ENCODE measurements at places on chromosomes 4 and X.

DNA sequence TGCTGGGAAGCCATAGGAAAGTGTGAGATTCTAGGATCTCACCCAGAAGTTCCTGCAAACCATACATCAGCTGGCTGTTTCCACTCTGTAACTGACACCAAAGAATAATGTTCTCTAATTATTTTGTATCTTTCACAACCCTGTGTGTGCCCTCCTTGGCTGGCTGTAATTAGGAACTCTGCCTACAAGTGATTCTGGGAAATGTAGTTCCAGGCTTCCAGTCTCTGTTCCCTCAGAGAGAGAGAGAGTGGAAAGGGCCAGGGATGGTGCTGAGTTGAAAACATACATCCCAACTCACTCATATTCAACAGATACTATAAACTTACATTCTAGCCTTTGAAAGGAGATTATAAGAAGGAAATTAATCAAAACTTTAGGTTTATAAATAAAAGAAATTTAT is 57.5 kb upstream of the C1QTNF7 start:
- DNase-seq, result no peak

DNA sequence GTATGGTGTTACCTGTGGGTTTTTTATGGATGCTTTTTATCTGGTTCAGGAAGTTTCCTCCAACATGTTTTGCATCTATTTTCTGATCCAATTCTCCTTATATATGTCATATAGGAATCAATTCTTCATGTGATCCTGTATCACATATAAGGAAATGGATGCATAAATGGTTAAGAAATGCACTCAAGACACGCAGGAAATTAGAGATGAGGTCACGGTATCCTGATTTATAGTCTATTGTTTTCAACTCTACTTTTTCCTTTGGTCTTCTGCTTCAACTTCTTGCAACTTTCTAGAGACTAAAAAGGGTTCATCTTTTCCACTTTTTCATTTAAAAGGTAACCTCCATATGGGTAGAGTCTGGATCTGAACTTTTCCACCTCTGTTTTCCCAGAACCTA is 33.6 kb upstream of the IL13RA1 start:
- DNase-seq, result no peak

DNA sequence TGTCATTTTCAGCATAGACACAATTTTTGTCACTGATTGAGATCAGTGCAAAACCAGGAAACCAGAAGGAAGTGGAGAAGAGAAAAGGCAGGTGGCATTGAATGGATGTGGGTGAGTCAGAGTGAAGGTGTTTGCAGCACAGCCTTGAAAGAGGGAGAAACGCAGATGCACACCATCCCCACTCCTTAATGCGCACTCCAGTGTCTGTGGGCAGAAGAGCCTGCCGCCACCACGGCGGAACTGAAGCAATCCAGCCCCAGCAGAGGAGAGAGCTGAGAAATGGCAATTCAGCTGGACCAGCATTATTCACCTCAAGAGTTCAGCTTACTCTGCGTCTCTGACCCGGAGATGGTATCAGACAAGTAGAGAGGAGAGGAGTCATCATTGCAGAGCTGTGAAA is 393.1 kb upstream of the FRG1 start:
- no peak for DNase-seq

GRCh38 chrX:19332983-19333382 is 10.7 kb upstream of the PDHA1 start:
- no peak for DNase-seq

- no peak for DNase-seq
These were observed 137.8 kb upstream of the CPEB2 start for GRCh38 chr4:14864365-14865030.

DNA sequence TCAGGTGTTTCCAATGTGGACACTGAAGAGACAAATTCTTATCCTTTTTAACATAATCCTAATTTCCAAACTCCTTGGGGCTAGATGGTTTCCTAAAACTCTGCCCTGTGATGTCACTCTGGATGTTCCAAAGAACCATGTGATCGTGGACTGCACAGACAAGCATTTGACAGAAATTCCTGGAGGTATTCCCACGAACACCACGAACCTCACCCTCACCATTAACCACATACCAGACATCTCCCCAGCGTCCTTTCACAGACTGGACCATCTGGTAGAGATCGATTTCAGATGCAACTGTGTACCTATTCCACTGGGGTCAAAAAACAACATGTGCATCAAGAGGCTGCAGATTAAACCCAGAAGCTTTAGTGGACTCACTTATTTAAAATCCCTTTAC is 18.6 kb downstream of the TLR7 start:
- no peak for DNase-seq

DNA sequence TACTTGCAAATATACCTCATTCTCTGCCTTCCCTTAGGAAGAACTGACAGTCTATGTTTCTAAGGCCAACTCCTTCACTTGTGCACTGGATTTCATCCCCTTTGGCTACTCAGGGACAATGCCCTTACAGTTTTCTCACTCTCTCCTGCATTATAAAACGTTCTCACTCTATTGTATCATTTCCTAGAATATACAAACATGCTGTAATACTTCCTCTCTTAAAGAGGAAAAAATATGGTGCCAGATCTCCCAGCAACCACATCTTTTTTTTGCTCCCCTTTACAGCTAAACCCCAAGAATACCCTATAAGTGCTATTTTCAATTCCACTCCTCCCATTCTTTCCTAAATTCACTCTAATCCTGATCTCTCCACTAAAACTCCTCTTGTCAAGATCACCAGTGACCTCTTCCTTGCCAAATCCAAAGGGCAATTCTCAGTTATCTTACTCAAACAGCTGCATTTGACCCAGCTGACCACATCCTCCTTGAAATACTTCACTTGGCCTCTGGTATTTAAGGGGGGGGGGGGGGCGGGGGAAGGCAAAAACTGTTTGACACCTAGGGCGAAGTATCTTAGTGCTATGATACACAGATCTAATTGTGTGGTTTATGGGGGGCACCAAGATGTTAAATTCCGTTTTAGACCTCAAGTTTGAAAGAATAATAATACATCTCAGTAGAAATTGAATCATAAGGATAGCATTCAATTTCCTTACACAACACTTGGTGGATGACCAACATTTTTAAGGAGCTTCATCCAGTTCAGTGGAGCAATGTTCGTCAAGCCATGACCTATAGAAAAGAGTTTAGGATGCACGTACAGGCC is 1.6 kb downstream of the RCHY1 start:
- no peak for DNase-seq

GRCh38 chr4:95362906-95363558 is 185.7 kb downstream of the UNC5C start:
- DNase-seq, result no peak

DNA sequence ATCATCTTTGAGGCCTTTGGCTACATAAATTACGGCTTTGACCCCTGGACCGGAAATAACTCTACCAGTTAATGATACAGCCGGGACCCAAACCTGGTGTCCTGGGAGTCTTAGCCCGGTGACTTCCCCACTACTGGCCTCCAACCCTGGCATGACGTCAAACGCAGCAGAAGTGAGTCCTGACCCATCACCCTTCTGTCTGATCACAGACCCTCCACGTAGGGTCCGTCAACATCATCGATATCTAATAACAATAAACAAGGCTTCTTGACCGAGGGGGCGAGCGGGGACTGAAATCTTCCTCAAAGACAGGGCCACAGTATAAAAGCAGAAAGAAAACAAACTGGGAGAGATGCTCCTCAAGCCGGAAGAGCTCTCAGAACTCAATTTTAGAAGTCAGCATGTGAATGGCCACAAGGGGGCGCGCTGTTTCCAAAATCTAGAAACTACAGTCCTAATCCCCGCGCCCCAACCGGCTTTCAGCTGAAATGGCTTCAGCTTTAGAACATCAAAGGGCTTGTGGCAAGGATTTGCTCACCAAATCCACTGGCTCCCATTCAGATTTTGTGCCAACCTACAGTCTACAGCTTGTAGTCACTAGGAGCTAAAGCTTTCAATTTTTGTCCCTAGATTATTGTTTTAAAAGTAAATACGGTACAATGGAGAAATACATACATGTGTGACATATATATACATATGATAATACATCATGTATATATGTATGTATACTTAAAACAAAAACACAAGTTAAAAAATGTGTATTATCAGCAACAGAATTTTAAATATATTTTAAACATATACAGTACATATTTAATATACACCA is 46.4 kb upstream of the ENPP6 start:
- peak; percentile 86 for DNase-seq

DNA sequence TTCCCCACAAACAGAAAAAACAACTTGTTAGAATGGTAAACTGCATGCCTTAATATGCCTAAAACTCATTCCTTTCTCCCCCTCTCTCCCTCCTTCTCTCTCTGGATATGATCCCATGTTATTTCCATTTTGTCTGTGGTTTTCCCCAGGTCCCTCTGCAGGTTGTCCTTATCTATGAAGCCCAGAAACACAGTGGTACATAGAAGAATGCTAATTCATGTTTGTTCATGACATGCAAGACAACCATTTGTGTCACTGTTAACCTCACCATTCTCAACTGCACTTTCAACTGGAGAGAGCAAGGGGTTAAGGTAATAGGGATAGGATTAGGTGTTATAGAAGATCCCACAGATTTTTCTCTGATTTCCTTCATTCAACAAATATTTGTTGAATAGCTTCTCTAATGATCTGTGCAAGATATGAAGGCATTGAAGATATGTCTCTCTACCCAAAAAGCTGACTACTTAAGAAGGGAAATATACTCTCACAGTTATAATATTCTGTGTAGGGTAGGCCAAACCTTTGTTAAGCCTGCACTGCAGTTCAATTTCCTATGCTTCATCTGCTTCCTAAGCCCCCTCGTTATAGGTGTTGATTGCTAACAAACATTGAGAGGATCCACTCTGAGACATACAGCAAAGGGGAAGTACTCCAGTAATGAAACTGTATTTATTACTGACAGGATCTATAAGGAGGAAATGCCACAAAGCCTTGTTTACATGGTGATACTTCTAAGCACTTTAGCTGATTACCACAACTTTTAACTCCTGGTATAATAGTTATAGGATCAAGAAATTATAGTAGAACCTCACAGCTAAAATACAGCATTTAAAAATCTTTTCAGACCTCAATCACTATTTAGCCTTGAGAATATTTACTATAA is 96.1 kb downstream of the FRYL start:
- no peak for DNase-seq

DNA sequence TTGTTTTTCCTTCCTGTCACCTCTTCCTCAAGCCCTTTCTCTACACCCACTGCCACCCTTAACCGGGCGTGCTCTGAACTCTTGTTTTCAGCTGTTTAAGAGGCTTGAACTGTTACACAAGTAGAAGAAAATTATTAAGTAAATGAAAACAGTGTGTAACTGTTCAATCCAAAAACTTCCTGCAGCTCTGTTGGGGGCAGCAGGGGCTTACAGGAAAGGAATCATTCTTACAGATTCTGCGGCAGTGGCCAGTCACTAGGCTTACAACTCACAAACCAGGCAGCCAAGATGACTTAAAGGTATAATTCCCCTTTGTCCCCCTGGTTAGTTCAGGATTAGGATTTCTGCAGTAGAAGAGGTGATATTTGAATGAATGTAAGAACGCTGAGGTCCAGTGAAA is 70.2 kb upstream of the ETNPPL start:
- no peak for DNase-seq

DNA sequence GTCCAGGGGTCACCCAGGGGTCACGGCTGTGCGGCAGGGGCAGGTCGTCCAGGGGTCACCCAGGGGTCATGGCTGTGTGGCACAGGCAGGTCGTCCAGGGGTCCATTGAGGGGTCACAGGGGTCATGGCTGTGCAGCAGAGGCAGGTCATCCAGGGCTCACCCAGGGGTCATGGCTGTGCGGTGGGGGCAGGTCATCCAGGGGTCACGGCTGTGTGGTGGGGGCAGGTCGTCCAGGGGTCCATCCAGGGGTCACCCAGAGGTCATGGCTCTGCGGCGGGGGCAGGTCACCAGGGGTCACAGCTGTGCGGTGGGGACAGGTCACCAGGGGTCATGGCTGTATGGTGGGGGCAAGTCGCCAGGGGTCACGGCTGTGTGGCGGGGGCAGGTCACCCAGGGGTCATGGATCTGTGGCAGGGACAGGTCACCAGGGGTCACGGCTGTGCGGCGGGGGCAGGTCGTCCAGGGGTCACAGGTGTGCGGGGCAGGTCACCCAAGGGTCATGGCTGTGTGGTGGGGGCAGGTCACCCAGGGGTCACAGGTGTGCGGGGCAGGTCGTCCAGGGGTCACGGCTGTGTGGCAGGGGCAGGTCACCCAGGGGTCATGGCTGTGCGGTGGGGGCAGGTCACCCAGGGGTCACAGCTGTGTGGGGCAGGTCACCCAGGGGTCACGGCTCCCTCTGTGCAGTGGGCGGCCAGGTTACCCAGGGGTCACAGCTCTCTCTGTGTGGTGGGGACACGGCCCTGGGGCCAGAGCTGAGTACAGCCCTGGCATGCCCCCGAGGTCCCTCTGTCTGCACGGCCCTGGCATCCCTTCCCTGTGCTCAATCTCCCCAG is 16.0 kb downstream of the ATP5ME start:
- no peak for DNase-seq

DNA sequence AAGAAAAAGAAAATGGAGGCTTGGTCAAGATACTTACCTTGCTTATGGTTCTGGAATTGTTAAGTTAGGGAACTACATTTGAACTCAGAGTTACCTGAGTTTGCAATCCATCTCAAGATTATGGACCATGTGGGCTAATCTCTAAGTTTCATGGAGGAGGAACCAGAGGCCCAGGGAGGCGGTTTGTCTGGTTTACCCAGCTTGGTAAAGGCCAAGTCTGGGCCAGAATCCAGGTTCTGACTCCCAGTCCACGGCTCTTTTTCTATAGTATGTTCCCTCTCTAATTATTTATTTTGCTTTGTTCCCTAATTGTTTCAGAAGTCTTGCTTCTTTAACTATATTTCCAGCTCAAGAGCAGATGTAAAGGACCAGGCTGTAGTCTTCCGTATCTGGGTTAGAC is 168.1 kb downstream of the FRAS1 start:
- no peak for DNase-seq

Measured in stimulated activated CD4-positive, alpha-beta T cell treated with anti-CD3 and anti-CD28 coated beads, Interleukin-2, amount 100 ng/mL, for 4 hours (primary cell).